ENCODE measurements at places on chromosomes 4 and X.

- no peak for DNase-seq
Observed at GRCh38 chr4:118325431-118325830, 27.4 kb downstream of the PRSS12 start.

DNA sequence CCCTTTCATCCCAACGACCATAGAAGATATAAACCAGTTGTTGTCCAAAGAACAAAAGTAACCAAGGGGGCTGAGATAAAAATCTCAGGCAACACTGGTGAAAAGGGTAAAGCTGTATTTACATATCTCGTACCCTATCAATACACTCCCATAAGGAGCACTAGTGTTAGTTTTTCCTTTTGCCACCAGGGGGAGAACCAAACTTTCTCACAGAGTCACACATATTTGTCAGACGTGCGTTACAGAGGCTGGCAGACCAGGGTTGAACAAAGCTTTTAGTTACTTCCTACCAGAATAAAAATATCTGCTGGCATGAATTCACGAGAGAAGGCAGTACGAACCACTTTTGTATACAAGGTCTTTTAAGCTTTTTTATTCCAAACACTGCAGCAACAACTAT lies 88.3 kb downstream of the AMELX start:
- no peak for DNase-seq

DNA sequence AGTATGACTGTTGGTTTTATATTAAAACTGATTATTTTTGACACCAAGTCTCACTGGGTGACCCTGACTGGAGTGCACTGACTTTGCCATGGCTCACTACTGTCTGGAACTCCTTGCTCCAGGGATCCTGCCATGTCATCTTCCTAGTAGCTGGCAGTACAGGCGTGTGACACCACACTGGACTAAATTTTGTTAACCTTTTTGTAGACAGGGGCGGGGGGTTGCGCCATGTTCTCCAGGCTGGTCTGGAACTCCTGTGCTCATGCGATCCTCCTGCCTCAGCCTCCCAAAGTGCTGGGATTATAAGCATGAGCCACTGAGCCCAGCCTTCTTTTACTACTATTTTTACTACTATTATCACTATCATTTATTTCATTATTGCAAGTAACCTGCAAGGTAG lies 8.9 kb downstream of the XAGE1A start:
- no peak for DNase-seq

DNA sequence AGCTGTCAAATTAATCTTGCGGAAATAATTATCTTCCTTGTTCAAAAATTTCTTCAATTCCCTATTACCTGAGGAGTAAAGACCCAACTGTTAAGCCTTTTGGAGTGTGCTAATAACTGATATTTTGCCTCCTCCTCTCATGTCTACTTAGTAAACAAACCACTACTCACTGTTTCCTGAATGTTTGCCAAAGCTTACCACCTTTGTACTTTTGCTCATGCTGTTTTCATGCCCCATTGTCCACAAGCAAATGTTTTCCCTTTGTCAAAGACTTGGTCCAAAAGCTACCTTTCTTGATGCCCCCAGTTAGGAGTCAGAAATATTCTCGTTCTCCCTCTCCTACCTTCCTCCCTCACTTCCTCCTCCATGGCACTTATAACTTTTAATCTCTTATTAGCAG lies 226.1 kb downstream of the ENOX2 start:
- DNase-seq: no peak

- no peak for DNase-seq
Observed at GRCh38 chrX:102138064-102138463, 4.2 kb downstream of the TCEAL6 start.

DNA sequence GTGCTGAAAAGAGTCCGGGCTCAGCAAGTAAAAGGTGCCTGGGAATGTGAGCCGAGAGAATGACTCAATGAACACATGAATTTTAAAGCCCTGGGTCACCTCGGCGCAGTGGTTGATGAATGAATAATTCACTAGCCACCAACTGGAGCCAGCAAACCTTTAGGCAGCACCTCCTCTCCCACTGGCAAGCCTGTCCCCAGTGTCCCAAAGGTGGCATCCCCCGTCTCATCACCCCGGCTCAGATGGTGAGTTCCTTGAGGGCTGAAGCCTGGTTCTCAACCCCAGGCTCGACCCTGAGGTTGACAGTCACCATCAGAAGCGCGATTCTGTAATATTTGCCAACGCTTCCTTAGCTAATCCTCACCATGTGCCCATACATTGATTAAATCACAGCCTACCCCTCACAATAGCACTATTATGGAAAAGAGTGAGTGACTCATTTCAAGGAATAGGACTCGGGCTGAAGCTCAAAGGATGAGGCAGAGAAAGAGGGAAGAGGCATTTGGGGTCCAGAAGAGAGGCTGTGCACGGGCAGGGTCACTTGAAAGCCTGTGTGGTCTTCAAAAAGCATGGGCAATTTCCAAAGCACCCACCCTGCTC lies 2.7 kb upstream of the CCNQ start:
- no peak for DNase-seq

DNA sequence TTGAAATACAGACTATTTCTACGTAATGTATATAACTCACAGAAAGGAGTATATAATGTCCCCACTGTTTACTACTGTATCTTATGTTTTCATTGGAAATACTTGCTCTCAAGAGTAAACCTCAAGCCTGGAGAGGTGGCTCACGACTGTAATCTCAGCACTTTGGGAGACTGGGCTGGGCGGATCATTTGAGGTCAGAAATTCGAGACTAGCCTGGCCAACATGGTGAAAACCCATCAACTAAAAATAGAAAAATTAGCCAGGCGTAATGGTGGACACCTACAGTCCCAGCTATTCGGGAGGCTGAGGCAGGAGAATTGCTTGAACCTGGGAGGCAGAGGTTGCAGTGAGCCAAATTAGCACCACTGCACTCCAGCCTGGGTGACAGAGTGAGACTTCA lies 92.8 kb downstream of the COL25A1 start:
- DNase-seq: no peak

GRCh38 chr4:1018147-1019020 lies 7.0 kb downstream of the FGFRL1 start:
- no peak for DNase-seq

GRCh38 chr4:76485450-76485849 lies 50.4 kb downstream of the SHROOM3 start:
- no peak for DNase-seq

DNA sequence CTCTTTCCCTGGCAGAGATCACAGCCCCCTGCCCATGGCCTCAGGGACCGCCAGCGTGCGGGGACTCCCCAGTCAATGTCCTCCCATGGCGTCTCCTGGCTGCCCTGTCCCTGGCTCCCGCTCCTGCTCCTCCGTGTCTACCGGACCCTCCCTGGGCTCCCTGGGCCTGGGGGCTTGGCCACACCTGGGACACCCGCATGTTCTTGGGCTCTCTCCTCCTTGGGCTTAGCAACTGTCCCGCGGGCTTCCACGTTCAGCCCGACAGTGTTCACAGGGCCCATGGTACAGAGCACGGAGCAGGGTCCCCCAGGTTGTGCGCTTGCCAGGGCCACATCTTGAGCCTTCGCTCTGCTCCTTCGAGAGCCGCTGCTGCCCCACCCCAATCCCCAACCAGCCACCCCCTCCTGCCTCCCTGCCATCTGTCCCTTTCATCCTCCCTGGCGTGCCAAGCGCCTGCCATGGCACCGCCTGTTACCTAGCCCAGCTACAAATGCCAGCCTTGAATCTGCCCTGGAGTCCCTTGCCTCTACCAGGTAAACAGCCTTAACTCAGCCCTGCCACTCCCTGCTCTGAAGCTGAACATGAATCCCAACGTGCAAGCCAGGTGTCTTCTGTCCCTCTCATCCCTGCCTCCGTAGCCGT lies 3.9 kb downstream of the AVPR2 start:
- no peak for DNase-seq

DNA sequence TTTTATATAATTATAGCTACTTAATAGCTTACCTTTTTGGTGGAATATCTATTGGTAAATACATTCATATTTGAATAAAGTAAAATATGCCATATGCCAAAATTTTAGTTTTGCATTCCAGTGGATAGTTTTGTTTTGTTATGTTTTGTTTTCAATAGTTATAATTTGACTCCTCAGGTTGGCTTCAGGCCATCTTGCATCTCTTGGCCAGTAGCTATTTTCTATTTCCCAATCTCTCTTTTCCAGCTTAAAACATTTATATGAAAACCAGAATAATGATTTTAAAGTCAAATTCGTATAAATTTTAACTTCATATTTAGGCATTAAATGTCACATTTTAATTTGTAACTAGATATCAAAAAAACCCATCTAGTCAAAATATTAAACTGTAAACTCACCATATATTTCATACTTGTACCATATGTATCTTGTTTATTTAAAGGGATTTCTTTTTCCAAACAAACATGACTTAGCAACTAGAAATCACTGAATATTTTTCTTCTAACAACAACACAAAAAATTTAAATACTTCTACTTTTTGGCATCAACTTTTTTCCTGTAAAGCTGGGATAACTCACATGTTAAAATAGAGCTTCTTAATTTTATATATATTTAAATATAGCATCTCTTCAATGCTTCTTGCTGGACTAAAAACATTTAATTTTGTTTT lies 1209.6 kb downstream of the PCDH7 start:
- DNase-seq: no peak

GRCh38 chr4:158530381-158530780 lies 8.7 kb downstream of the RXFP1 start:
- no peak for DNase-seq

- DNase-seq: no peak
Observed at GRCh38 chr4:93217431-93217830, 611.1 kb upstream of the ATOH1 start.

DNA sequence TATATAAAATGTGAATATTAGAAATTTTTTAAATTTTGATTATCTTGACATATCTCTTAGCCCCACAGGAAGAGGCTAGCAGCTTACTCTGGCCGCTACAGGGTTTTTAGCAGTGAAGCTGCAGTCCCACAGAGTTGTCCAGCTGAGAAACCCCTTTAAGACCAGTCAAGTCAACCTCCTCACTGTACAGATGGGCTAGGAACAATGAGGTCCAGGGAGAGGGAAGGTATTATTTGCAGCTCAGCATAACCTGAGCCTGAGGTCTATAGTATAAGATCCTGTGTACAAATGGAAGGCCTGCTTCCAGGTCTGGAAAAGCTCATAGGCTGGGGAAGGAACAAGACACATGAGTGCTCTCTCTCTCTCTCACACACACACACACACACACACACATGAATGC lies 1.8 kb downstream of the VSIG4 start:
- DNase-seq: no peak

- DNase-seq: no peak
Observed at GRCh38 chr4:177322881-177323280, 13.2 kb downstream of the NEIL3 start.

DNA sequence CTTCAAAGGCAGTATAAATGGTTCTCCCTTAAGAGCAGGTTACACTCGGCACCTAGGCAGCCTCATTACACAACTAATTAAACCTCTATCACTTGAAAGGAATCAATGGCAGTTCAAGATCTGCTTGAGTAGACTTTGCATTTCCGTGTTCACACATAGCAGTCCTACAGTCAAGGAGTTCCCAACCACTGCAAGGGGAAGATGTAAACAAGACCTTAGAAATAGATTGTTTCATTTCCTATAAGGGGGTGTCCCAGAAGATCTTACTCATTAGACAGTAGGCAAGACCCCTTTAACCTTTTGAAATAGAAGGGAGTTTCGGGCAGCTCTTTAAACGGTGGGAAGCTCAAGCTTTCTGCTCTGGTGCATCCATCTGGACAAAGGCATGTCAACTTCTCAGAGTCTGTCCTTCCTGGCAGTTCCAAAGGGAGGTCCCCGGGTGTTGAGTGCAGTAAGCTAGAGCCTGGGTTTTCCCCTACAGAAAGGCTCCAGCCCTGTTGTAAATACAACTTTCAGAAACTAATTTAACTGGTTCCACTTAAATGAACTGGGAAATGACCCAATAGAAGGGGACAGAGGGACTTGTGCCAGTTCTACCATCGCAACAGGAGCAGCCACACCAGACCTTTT lies 150.8 kb downstream of the RBMX2 start:
- no peak for DNase-seq

DNA sequence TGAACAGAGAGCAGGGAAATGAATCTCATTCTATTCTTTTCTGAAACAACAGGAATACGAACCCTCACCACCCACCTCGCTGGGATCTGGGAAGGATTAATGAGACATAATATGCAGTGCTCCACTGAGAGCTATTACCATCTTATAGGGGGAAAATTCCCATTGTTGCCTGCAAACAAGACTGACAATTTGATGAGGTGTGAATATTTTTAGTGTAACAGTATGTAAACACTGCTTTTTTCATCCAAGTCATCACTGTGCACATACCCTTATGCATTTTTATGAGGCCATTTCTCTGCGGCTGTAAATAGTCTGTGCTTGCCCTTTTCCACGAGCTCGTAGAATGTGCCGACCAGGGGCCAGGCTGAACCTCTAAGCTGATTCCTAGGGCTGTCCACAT lies 285.6 kb upstream of the CPEB2 start:
- DNase-seq: no peak

DNA sequence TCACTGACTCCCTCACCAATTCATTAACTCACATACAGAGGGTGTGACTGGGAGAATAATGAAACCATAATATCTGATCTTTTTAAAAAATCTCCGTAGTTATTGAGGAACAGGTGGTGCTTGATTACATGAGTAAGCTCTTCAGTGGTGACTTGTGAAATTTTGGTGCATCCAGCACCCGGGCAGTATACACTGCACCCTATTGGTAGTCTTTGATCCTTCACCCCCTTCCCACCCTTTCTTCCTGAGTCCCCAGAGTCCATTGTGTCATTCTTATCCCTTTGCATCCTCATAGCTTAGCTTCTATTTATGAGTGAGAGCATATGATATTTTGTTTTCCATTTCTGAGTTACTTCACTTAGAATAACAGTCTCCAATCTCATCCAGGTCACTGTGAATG lies 1143.8 kb downstream of the PCDH19 start:
- no peak for DNase-seq

- DNase-seq: no peak
Observed at GRCh38 chr4:170026253-170027021, at the start of gene MFAP3L. Gene MFAP3L (minus strand): TSS chr4:170026395. CDS start chr4:170005877, 20,518 bp downstream.

GRCh38 chr4:16516796-16517439 lies 290.6 kb upstream of the TAPT1 start:
- DNase-seq: no peak

DNA sequence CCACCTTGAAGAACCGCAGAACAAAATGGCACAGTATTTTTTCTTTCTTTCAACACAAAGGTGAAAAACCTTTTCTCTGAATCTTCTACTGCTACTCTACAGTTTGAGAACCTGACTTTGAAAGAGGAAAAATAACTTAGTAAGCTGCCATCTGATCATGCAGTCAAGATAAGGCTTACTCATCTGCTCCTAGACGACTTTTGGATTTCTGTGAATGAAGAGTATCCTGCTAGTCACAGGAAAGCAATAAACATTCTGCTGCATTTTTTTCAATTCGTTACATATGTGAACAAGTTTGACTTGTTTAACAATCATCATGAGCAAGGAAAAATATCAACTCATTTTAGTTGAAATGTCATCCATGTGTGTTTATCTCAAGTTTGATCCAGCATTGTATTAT lies 25.2 kb downstream of the TIGD2 start:
- no peak for DNase-seq

DNA sequence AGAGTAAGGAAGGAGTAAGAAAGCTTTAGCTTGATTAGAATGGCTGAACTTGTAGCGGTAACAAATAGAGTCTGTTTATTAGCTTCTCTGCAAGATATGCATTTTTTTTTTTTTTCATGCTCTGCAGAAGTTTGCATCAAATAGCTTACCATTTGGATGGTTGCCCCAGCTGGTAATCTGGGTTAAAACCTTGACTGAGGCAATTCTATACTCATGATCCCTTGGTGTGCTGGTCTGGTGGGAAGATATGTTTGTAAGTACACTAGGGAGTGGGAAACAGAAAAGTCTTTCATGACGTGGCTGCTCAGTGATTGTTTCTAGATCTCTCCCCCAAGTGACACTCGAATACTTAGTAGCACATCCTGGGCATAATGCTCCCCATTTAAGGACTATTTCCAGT lies 32.1 kb downstream of the SEPTIN11 start:
- no peak for DNase-seq
